ENCODE measurements at places on chromosomes 13 and 19.
A peak's percentile ranks its signal among the peaks of the same experiment; 100 is the strongest.

DNA sequence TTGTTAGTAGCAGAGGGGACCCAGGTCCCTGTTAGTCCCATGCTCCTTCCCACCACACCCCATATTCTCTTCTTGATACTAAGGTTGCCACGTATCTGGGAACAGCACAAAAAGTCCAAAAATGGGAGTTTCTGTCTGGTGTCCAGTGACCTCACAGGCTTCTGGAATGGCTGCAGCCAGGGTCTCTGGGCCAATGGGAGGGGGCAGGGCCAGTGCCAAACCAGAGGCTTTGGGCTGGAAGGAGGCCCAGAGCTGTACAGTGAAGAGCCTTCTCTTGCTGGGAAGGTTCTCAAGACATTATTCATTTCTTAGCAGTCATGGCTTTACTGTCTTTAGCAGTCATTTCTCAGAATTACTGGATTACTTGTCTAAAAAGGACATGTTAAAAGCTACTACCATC, 119.2 kb downstream of the FRY start:
- DNase-seq, result no peak

DNA sequence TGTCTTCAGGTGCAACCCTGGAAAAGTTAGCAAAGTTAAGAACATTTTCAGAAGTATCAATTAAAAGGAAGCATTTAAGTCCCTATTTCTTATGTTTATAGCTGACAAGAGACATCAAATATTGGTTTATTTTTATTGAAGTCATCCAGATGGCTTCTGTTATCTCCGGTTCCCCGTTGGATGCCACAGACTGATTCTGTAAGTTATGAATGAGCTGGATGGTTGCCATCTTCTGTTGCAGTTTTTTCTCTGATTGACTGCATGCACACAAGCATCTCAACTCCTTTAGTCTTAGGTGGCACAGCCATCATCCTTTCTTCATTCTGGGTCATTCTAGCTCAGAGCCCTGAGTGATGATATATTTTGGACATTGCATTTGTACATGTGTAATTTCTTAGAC, 10.6 kb upstream of the OXGR1 start:
- no peak for DNase-seq

- DNase-seq, result no peak
These were observed 59.9 kb upstream of the SLAIN1 start for GRCh38 chr13:77637588-77637987.

DNA sequence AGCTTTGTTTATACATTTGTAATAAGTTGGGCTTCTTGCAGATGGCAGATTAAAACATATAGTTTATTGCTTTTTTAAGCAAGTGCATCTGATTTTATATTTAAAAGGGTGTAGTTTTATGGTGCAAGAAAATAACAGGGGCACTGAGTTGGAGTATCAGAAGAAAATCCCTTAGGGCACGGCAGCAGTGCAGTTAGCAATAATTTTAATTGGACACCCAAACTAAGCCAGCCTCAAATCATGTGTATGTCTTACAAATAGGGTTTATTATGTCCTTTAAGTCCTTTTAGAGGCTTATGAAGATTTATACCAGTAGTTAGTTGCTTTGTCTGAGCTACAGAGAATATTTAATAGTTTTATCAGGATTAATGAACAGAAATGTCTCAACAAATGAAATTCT, 57.5 kb downstream of the GPC6 start:
- no peak for DNase-seq

- DNase-seq, result no peak
These were observed 494.8 kb downstream of the TBC1D4 start for GRCh38 chr13:74987124-74987690.

- DNase-seq, result no peak
These were observed 1.8 kb downstream of the MBD3 start for GRCh38 chr19:1590641-1591397.

- peak; percentile 88 for DNase-seq
These were observed 3.7 kb upstream of the ARHGAP45 start for GRCh38 chr19:1063030-1063908.

DNA sequence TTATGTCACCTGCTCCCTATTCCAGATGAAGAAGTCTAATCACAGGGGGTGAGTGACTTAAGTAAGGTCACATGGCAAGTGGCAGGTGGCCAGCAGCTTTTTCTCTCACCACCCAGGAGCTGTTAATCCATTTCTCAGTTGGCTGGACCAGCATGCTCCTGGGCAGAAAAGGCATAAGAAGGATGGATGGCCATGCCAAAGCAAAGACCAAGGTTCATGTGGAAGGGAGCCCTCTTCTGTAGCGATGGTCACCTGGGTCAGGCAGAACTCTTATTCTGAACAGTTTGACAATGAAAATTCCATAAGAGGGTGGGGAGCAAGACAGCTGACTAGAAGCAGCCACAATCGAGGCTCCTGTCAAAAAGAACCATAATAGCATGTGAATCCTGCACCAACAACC, 538.1 kb downstream of the SUCLA2 start:
- DNase-seq, result no peak

- no peak for DNase-seq
These were observed 167.1 kb downstream of the FGF9 start for GRCh38 chr13:21837841-21838551.

DNA sequence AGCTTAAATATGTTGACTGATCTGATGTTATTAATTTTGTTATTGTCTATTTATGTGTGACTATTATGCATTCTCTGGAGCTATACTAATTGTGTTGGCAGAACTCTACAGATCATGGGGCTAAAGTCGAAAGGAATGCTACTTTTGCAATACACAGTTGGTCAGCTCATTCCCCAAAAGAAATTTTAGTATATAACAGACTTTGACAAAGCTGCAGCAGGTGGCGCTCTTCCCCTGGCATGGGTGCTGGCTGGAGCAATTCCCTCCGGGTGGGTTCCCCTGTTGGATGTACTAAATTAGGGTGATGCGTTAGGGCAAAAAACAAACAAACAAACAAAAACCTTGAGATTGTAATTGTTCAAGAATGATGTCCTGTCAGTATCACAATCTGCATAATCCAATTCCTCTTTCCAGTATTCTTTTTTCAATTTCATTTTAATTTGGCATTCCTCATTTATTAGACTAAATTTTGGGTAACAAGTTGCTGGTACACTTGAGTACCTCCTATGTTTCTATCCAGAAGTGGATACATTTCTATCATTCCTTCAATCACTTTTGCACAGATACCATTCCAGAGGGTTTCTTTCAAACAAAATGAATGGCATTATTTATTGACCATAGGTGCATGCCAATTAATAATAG, 322.8 kb upstream of the EDNRB start:
- DNase-seq, result no peak

- peak; percentile 76 for DNase-seq
These were observed 68.1 kb downstream of the SIPA1L3 start for GRCh38 chr19:37975071-37975470.

GRCh38 chr19:35755131-35755549, 1.7 kb downstream of the HSPB6 start:
- DNase-seq, result no peak

GRCh38 chr19:43674596-43674995, 4.6 kb upstream of the PLAUR start:
- no peak for DNase-seq

GRCh38 chr13:68261105-68261504, 1031.0 kb upstream of the PCDH9 start:
- no peak for DNase-seq

GRCh38 chr13:26993780-26994179, 177.8 kb downstream of the USP12 start:
- no peak for DNase-seq

DNA sequence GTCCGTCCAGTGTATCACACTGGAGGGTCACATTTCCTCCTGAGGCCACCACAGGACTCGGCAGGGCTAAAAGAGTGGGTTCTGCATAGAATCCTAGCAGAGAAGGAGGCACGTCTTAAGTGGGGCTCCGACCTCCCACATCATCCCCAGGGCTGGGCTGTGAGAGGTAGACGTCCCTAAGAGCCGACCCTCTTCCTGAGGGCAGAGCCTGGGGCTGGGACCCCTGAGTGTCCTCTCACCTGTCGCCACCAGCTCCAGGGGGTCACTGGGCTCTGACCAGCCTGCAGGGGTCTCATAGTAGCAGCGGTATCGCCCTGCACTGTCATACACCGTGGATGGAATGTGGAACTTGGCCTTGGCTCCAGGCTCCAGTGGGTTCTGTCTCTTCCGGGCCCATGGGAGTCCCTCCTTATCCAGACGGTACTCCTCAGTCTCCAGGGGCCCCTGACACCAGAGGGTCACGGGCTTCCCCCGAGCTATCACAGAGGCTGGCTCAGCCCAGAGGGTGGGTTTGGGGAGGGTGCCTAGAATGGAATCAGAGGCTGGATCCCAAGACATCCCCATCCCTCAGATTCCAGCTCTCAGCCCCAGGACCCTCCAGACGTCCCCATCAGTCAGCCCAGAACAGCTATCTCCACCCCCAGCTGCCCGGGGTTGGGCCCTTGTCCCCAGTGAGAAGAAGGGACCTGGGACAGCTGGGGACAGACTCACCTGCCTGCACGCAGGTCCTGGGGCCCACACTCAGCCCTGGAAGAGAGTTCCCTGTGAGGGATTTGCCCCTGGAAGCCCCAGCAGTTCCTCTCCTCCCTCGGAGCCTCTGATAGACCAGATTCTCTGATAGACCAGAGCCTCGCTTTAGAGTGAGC, 590 bp downstream of the LILRB5 start:
- DNase-seq, result no peak

GRCh38 chr19:30450100-30450499, 77.9 kb downstream of the ZNF536 start:
- peak; percentile 62 for DNase-seq

DNA sequence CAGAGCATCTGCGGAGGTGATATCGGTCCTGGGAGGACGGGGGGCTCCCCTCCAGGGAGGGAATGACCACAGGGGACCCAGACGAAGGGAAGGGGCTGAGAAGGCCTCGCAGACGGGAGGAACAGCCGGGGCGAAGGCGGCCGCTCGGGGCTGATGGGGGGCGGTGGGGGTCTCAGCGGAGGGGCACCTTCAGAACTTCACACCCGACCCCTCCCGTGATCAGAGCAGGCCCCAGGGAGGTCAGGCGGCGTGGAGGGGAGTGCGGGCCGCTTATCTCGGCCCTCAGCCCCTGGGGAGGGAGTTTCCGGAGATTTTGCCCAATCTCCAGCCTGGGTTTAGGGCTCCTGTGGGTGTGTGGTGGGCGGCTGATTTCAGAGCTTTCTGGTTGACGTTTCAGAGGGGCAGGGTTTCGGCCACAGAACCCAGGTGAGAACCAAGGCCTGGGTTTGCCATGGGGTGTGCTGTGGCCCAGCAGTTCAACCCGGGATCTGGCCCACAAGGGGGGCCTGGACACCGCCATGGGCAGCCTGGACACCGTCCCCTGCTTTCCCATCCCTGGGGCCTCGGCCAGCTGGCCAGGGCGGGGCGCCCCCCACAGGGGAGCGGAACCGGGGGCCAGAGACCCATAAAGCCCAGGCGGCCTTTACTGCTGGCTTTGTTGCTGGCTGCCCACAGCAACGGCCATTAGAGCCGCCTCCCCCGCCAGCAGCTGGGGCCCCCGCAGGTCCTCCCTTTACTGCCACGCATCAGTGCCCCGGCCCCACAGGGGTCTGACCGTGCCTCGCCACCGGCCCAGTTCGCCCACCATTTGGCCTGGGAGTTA, 29.0 kb downstream of the ARID3A start:
- no peak for DNase-seq

GRCh38 chr19:55178781-55179599, 1.1 kb downstream of the SYT5 start:
- DNase-seq, result peak; percentile 96

DNA sequence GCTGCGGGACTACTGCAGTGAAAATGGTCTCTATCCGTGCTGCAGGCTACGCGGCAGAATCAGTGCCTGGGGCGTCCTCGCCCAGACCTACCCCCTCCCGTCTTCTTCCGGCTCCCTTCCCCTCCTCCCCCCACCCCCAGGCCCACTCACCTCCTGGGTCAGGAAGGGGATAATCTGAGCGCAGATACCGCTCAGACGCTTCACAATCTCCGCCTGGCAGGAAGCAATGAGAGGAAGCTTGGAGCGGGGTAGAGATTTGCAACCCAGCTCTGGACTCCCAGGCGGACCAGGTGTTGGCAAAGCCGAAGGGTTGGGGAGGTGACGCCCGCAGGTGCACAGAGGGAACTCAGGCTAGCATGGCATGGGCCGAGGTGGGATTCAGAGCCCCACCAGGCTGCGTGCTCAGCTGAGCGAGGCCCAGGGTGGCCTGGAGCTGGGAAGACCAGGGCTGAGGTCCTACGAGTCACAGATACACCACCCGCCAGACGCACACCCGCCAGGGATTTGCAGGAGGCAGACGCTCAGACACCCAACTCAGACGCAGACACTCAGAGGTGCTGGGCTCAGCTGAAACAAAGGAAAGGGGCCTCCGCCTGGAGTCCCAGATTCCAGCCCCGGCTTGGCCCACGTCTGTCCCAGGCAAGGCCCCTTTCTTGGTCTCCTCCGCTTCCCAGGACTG, 4.1 kb downstream of the TLE2 start:
- DNase-seq, result no peak

- DNase-seq, result peak; percentile 79
These were observed 1.2 kb downstream of the TBC1D4 start for GRCh38 chr13:75480671-75481175.

DNA sequence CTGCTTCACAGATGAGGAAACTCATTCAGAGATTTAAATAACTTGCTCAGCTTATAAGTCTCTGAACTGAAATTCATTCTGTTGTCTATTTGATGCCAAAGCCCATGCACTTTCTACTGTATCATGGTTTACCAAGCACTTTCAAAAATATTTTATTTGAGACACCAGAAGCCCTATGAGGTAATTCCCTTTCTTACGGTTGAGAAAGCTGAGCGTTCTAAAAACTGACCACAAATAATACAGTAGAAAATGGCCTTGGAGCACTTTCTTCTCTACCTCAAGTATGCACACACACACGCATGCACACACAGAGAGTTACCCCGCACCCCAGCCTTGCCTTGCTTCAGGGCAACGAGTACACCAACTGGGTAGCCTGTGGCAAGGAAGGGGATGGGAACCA, 228.5 kb downstream of the RFC3 start:
- DNase-seq, result no peak

- no peak for DNase-seq
These were observed 85.0 kb downstream of the TDRD3 start for GRCh38 chr13:60482012-60482411.

GRCh38 chr13:49295244-49295643, 47.5 kb downstream of the CDADC1 start:
- DNase-seq, result no peak

GRCh38 chr19:15498910-15499309, 9.4 kb upstream of the CYP4F22 start:
- DNase-seq, result no peak

- no peak for DNase-seq
These were observed 7.4 kb downstream of the BCAM start for GRCh38 chr19:44816301-44816700.

GRCh38 chr19:287381-287871, 3.8 kb downstream of the PLPP2 start:
- DNase-seq, result no peak

- no peak for DNase-seq
These were observed 108.6 kb upstream of the GJB6 start for GRCh38 chr13:20340759-20341171.

DNA sequence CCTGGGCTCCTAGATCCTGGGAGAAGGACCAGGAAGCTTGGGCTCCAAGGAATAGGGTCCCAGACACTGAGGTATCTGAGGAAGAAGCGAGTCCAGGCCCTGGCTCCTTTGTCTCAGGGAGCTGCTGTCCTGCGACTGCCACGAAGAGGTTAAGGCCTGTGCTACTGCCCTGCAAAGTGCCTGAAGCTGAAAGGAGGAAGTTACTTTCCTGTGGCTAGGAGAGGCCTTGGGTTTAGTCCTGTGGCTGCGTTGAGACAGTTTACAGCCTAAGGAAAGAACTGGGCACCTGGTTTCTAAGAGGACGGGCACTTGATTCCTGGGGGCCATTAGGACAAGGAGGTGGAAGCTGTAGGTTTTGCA, 2.8 kb downstream of the MYADM start:
- peak; percentile 86 for DNase-seq

GRCh38 chr19:19627621-19628500, at the start of gene LPAR2:
Gene LPAR2 (minus strand): TSS chr19:19628220. CDS start chr19:19627275, 945 bp downstream.
- peak; percentile 94 for DNase-seq
